ENCODE measurements at places on chromosomes 2 and 18.

DNA sequence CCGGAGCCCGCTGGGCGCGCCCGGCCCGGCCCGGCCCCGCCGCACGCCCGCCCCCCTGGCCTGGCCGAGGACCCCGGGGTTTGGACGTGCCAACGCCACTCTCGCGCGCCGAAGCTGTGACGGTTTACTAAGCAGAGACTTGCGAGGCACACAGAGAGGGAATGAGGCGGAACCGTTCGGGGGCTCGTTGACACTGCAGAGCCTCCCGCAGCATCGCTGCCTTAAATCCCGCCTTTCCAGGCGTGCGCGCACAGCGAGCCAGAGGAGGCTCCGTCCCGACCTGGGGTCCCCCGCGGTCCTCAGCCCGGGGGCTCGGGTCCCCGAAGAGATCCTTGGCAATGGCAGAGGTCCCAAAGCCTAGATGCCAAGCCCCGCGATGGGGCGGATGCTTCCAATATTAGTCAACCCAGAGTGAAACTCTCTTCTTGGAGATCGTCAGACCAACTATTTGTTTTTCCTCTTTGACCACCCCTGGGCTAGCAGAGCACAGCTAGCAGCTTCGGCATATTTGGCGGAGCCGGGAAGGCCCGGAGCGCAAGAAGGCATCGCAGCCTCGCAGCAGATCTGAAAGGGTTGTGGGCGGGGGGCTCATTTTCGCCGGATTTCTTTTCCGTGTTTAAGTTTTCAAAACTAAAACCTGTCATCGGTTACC lies at the start of gene ZNF385B:
Gene ZNF385B (minus strand): TSS at position 197 of the 652 bp plus-strand sequence.
- no peak for DNase-seq

GRCh38 chr2:150478200-150478974 lies 9.1 kb downstream of the RND3 start:
- DNase-seq = no peak

GRCh38 chr18:58716060-58716756 lies 44.9 kb downstream of the MALT1 start:
- DNase-seq = no peak

- DNase-seq = peak; percentile 28
Observed at GRCh38 chr2:86747711-86748639, 27.9 kb downstream of the RMND5A start.

All from SK-MEL-5 (cell line).